ACHN (cell line): ENCODE measurements at places on chromosomes 5 and 9.

GRCh38 chr5:35876922-35877321, 20.2 kb downstream of the IL7R start:
- DNase-seq, result peak; percentile 3

GRCh38 chr9:304519-305185, 90.0 kb downstream of the DOCK8 start:
- DNase-seq, result no peak

DNA sequence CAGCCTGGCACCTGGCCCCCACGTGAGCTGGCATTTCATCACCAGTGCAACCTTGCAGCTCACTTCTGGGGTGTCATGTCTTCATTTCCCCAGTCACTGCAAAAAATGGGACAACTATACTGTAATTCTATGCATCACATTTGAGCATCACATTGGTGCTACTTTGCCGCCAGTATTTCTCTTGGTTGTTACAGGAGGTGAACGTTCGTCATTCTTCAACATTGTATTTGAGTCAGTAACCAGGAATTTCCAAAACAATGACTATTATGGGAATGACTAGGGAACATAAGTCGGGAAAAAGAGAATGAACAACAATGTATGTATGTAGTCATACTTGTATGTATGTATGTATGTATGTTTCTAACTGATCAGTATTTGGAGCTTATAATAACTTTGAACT, 1278.0 kb downstream of the EFNA5 start:
- DNase-seq, result no peak

GRCh38 chr9:127720865-127721227, 5.0 kb downstream of the TTC16 start:
- DNase-seq, result no peak

GRCh38 chr5:103617913-103618312, 55.3 kb upstream of the NUDT12 start:
- no peak for DNase-seq

DNA sequence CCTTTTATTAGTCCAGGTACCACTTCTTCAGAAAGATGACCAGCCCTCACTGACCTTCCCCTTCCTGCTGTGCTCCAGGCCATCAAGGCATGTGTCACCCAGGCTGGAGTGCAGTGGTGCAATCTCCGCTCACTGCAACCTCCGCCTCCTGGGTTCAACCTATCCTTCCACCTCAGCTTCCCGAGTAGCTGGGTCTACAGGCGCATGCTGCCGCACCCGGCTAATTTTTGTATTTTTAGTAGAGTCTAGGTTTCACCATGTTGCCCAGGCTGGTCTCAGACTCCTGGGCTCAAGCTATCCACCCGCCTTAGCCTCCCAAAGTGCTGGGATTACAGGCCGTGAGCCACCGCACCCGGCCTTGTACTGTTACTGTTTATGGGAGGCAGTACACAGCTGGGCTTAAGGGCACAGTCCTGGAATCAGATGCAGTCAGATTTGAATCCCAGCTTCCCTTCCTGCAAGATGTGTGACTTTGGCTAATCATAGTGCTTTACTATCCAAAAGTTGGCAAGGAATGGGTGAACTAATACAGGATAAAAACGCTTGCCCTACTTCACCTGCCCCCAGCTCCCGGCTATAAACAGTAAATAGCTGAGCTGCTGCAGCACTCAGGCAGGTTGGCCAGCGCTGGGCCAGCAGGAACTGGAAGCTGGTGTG, 483 bp upstream of the EIF4EBP3 start:
- no peak for DNase-seq

GRCh38 chr5:129382921-129383672, 77.0 kb upstream of the ADAMTS19 start:
- DNase-seq, result no peak

- DNase-seq, result peak; percentile 88
Observed at GRCh38 chr5:168324859-168325630, 33.6 kb downstream of the WWC1 start.

GRCh38 chr5:153613144-153613543, 122.7 kb downstream of the GRIA1 start:
- no peak for DNase-seq

DNA sequence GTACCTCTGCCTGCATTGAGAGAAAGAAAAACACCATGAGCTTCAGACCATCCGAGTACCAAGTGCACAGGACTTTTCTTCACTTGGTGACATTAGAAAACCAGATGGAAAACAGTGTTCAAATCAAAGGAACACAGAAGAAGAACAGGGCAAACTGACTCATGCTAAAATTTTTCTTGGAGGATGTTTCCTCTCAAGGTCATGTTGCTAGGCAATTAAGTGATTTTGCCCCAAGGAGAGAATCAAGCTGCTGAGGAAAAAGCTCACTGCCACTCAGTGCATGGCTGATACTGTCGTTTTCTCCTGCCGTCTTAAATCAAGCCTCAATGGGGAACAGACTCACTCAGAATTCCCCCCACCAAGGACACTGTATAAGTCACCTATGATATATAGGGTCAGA, 57.9 kb upstream of the SIMC1 start:
- DNase-seq, result no peak

GRCh38 chr5:16597946-16598694, 18.7 kb downstream of the RETREG1 start:
- DNase-seq, result no peak

- peak; percentile 49 for DNase-seq
Observed at GRCh38 chr5:170273968-170274710, 23.4 kb downstream of the LCP2 start.
